Esophagus muscularis mucosa (tissue), 4 donors: ENCODE measurements at places on chromosomes 1 and 21. TPM values are rescaled to one million over a fixed set of nuclear protein-coding genes. Genes with fewer than 3 reads are reported as not detected.

PCBP3 gene
- total RNA-seq, result 7.5 TPM

CACHD1 gene
- total RNA-seq, result 10.1 TPM

FCGR3A gene
- total RNA-seq, result 18.7 TPM

BMP8B gene
- 1.5 TPM for total RNA-seq

PRRX1 gene
- total RNA-seq, result 11.6 TPM

TEKT2 gene
- not detected for total RNA-seq

GUCA2A gene
- total RNA-seq, result not detected

NR5A2 gene
- total RNA-seq, result 4.0 TPM

KCNJ9 gene
- not detected for total RNA-seq

PRAMEF5 gene
- not detected for total RNA-seq

S100A2 gene
- total RNA-seq, result 0.34 TPM

TMCC2 gene
- total RNA-seq, result 6.0 TPM

CDCA8 gene
- not detected for total RNA-seq

S100A9 gene
- 93.1 TPM for total RNA-seq

HCRTR1 gene
- not detected for total RNA-seq

TMEM125 gene
- 0.26 TPM for total RNA-seq

FAM163A gene
- total RNA-seq, result 0.34 TPM

CFAP107 gene
- not detected for total RNA-seq

OLIG2 gene
- not detected for total RNA-seq

CLDN19 gene
- total RNA-seq, result not detected

NOL9 gene
- 20.4 TPM for total RNA-seq

OR2T35 gene
- not detected for total RNA-seq

IL20 gene
- not detected for total RNA-seq

AMPD1 gene
- not detected for total RNA-seq

CHI3L1 gene
- 1.3 TPM for total RNA-seq

IFI16 gene
- total RNA-seq, result 33.8 TPM

PKP1 gene
- 0.50 TPM for total RNA-seq

CR1L gene
- not detected for total RNA-seq

CDK11B gene
- 68.9 TPM for total RNA-seq
